ENCODE measurements at places on chromosomes 3 and 15.

DNA sequence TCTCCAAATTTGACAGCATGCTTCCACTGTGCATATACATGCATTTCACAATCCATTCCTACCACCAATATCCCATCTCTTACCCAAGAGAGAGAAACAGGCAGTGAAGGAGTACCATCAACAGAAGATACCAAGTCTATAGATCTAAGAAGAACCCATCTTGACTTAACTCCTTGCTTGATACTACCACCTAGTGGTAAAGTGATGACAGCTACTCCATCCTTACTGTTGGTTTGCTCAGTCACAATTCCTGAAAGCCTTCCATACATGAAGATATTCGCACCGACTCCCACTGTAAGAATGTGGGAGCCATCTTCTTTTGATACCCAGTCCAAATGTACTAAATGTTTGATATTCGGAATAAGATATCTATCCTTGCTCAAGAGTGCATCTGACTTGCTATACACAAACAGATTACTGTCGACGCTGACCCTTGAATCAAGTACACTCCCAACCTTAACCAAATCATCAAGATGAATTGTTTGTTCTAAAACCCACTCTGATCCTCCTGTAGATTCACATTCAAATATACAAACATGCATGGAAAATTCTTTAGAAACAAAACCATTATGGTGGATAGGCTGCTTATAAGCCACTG is 123.1 kb downstream of the DMXL2 start:
- DNase-seq: peak; percentile 11

DNA sequence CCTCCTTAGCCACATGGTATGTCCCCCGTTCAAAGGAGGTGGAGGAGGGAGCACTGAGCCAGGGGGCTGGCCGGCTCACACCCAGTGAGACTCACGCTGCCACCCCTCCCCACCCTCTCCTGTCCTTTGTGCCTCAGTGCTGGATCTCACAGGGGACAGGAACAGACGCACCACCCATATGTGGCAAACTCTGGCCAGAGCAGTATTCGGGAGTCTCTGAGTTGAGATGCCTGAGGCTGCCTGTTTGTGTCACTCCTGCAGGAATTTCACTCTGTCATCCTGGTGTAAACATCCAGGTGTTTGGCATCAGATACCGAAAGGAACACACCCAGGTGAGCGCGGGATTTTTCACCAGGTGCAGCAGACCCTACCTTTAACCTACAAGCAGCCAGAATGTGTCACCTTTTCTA is 25.7 kb downstream of the RGMA start:
- no peak for DNase-seq

- DNase-seq: peak; percentile 61
Measured at GRCh38 chr15:68383161-68384074, 48.5 kb downstream of the ITGA11 start.

- no peak for DNase-seq
Measured at GRCh38 chr15:38557921-38558320, 6.7 kb downstream of the RASGRP1 start.

DNA sequence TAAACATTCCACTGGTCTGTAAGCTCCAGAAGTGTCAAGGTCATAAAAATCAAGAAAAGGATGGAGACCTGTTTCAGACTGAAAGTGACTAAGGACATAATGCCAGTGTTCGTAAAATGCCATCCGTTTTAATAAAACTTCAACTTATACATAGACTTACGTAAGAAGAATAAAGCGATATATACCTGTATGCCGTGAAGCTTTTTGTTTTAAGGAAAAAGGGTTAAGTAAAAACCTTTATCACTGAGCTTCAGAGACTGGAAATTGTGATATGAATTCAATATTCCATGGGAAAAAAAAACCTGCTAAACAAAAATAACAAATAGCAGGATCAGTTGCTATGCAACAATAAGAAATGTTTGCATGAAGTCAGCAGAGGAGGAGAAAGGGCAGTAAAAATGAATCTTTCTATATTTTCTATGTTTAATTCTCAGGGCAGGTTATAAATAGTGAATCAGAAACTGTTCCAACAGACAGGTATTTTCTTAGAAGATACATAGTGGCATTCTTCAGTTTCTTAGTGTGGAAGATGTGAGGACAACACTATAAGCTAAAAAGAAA is 42.5 kb downstream of the CHSY1 start:
- DNase-seq: no peak

DNA sequence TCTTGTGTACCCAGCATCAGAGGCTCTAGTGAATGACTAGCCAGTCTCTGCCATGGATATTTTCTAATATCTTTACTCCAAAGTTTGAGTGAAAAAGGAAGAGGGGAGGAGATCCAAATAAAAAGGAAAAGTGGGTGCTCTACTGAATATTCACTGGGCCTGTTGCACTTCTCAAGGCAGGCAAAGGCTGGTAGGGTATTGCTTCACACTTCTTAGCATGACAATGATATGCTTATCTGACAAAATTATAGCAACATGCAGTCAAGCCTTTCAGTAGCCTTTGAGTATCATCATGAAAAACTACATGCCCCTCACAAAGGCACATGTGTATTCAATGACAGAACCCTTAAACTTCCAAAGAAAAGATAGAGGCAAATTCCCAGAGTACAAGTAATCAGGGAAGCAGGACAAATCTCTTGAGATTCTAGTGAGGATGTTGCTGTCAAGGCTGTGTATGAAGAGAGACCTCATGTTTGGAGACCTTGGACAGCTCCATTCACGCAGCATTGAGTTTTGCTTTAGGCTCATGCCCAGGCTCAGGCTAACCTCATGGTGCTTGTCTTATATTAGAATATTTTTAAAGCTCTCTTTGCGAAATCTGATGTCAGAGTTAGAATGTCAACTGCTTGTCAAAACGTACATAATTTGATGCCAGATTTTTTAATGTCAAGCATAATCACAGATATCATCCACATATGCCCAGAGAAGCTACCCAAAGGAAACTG is 506.9 kb downstream of the OCA2 start:
- no peak for DNase-seq

DNA sequence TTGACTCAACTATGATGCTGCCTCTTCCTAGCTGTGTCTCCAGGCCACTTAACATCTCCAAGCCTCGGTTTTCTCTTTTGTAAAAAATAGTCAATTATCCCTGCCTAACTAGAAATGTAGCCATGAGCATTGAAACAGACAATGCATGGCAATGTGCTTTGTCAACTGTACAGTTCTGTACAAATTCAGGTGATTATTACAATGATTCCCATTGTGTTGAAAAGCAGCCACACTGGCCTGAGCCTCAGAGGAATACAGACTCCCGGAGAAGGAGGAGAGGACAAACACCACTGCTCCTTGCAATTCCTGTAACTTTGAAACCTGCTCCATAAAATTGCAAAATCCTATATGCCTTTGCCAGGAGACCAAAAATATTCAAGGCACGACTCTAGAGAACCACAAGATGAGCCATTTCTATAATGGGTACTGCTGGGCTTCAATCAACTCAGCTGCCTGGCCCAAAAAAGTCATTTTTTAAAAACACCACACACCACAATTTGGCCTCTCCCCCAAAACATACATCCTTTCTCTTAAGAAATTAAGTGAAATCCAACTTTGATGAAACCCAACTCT is 28.6 kb downstream of the DAPK2 start:
- DNase-seq: no peak

GRCh38 chr15:29792426-29793159 is 29.7 kb downstream of the TJP1 start:
- DNase-seq: no peak

GRCh38 chr3:28081533-28081947 is 159.9 kb upstream of the CMC1 start:
- DNase-seq: no peak

DNA sequence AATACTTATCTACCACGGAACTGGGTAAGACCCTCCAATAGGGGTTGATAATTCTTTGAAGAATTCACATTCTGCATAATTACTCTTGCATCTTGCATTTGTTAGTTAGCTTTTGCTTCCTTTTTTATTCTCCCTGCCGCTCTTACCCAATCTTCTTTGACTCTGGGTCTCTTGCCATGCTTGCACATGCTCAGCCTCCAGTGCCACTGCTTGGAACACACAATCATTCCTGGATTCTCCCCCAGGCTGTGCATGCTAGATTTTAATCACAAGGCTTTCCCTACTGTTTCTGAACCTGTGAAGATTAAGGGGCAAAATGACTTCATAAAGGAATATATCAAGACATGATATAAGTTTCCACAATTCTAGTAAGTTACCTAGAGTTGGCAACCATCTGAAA is 133.1 kb downstream of the IL1RAP start:
- DNase-seq: no peak

- DNase-seq: no peak
Measured at GRCh38 chr15:73212424-73212823, 156.3 kb downstream of the HCN4 start.

DNA sequence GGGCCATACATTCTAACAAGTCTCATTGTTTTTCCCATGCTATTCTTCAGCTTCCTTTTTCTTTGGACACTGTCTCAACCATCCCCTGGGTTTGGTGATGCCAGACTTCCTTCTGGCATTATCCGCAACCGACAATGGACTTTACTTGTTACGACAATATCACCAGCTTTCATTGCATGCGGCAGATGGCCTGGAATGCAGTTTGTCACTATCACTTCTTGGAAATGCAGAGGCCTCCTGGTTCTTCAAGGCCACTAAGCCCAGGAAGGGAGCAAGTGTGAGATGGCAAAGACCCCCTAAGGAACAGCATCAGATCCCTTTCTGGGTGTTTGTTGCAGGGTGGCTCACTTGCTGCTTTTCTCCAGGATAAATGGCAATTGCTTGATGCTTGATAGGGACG is 128.6 kb downstream of the PTPRG start:
- no peak for DNase-seq

DNA sequence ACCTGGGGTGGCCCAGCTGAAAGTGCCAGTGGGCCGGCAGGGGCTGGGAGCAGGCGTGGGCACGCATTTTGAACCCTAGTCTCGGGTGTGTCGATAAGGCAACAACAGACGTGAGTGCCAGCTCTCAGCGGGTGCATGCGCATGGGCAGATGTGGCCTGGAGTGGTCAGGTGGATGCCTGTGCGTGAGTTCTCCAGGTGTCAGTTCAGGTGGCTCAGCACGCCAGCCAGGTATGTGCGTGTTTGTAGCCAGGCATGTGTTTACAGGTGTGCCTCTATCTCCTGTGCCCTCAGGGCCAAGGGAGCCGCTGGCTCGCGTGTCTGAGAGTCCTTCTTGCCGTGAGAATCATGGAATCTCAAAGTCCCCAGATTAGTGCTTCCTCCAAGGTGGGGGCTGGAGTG is 14.8 kb downstream of the CYP1A2 start:
- DNase-seq: no peak

GRCh38 chr15:71116366-71116765 is 1.1 kb downstream of the THSD4 start:
- peak; percentile 25 for DNase-seq

DNA sequence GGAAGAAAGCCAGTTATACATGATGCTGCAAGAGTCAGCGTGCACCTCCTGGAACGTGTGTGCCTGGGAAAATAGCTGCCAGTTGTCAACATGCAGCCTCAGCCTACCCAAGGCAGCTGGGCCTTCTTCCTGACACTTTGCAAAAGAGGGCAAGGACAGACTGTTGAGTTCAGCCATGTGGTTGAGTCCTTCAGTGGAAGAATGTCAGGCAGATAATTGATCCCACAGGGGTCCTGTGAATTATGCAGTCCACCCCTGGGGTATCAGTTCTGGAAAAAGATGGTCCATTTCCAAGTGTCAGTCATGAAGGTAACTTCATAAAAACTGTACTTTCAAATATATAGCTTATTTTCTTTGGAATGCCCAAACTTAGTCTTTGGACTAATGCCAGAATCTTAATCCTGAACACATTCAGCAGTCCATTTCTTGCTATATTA is 79.6 kb downstream of the ARNT2 start:
- no peak for DNase-seq

DNA sequence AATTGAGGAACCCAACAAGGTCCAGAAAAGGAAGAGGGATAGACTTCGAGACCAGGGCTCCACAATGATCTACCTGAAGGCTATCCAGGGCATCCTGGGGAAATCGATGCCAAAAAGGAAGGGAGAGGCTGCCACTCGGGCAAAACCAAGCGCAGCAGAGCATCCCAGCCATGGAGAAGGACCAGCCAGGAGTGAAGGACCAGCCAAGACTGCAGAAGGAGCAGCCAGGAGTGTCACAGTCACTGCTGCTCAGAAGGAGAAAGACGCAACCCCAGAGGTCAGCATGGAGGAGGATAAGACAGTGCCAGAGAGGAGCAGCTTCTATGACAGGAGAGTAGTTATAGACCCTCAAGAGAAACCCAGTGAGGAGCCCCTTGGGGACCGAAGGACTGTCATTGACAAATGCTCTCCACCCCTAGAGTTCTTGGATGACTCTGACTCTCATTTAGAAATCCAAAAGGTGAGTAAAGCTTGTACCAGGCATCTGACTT is 12.0 kb downstream of the TATDN2 start:
- DNase-seq: no peak

DNA sequence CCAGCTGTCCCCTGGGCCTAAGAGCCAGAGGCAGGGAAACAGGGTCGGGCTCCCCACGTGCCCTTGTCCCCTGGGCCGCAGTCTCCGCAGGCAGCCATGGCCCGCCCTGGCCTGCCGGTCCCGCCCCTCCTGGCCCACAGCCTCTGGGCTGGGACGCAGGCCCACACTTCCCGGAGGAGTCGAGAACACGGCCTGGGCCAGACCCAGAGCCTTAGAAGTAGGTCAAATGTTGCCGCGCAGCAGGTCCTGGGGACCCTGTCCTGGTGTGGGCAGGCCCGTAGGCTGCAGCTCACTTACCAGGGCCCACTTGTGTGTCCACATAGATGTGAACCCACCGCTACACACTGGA is 4.3 kb upstream of the MYL3 start:
- DNase-seq: no peak

DNA sequence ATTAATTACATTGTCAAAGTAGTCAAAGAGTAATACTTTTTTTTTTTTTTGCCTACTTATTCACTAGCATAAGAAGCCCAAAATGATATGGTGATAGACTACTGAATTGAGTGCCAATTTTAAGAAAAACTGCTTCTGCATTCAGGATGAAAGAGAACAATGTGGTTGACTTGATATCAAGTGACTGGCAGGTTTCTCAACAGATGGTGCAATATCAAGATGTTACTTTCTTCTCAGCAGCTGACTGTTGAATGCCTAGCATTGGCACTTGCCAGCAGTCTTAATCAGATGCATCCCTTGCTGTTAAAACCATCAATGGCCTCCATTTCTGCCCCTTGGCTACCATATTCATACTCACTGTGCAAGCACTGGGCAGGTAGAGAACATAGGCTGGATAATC is 863.2 kb downstream of the GBE1 start:
- no peak for DNase-seq

DNA sequence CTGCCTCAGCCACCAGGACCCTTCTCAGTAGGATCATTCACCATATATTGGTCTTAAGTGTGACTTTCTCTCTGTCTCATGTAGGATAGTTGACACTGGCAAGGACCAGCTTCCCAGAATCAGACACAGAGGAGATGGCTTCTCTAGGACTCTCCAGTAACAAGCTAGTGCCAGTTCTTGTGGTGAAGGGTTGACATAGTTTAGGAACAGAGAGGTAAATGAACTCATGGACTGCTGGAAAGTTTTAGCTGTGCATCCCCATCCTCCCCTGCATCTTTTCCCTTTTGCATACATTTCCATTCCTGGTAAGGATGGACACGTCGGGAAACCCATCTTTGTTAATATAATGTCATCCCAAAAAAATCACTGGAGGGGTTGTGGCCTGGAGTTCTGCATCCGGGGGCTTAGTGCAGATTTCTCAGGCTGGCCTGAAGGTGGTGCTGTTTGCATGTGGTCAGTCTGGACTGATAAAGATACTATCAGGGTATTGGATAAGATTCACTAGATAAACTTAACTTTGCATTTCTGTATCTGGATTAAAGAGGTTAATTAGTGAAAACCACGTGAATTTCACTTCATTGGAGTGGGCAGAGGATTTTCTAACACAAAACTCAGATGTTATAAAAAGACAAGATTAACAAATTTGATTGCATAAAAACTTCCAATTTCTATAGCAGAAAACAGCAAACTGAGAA is 110.8 kb downstream of the TBC1D2B start:
- peak; percentile 77 for DNase-seq

All from Calu3 (cell line).